HL-60 (cell line): ENCODE measurements at places on chromosomes 1 and 21.

DNA sequence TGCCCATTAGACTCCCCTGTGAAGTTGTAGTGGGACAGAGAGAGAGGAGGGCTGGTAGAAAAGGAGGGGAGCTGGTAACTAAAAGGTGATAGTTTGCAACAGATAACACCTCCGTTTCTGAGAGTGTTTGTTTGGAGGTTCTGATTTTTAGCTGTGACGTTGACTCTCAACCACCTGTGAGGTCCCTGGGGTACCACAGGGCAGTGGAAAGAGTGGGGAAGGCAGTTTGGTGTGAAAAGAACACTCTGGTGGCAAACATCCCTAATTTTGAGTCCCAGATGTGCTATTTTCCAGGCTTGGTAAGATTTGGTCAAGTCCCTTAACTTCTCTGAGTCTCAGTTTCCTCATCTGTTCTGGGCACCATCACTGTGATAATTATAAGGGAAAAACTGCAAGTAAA, 29.3 kb downstream of the RAB3B start:
- no peak for DNase-seq

DNA sequence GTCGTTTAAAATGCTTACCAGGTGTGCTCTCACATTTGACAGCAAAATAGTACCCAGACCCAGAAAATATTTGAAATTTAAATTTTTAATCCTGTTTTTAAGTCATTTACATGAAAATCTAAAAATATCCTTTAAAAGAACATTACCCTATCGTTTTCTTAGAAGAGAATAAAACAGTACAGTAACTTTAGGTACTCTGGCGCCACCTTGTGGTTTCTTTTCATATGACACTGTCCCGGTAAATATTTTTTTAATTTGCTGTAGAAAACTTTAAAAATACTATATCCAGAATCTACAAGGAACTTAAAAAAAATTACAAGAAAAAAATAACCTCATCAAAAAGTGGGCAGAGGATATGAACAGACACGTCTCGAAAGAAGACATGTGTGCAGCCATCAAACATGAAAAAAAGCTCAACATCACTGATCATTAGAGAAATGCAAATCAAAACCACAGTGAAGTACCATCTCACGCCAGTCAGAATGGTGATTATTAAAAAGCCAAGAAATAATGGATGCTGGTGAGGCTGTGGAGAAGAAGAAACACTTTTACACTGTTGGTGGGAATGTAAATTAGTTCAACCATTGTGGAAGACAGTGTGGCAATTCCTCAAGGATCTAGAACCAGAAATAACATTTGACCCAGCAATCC, 129.2 kb downstream of the RGS21 start:
- DNase-seq = no peak

DNA sequence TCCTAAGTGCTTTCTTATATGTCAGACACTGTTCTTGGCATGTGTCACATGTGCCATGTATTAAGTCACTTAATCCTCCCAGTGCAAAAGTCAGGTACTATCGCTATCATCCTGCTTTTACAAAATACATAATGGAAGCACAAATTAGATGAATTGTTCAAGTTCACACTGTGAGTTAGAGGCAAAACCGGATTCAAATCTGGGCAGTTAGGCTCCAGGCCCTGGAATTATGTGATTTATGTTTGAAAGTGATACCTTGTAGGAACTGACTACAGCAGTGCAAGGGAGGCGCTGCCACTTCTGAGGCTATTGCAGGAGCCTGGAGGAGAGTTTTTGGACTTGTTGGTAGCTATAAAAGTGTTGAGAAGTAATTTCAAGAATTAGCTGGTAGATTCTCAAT, 358.3 kb downstream of the HLX start:
- no peak for DNase-seq

DNA sequence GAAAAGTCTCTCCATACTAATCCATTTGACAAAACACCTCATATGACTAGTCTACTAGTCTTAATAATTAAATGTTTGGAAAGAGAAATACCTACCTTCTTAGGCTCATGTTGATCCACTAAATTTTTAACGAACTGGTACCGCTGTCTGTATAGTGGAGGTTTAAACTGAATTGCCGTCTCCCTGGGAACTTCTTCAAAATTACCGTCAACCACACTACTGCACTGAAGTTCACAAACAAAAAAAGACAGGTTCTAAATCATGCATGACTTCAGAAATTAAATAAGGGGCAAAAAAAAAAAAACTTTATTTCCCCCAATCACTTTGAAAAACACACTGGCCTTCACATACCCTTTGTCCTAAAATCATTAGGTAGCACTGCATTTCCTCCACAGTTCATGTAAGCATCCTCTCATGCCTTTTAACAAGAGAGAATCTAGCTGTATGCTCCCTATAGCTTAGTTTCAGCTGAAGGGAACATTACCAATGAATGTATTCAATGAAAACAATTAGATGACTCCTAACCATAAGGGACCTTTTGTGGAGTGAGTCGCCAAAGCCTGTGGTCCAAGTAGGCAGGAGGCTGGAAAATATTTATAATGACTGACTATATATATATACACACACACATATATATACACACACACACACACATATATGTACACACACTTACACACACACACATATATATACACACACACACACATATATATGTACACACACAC, 3.4 kb downstream of the HENMT1 start:
- DNase-seq = no peak

- DNase-seq = no peak
Observed at GRCh38 chr1:209526137-209526536, 57.4 kb upstream of the CAMK1G start.

- no peak for DNase-seq
Observed at GRCh38 chr1:152013664-152014237, 20.1 kb upstream of the S100A10 start.

DNA sequence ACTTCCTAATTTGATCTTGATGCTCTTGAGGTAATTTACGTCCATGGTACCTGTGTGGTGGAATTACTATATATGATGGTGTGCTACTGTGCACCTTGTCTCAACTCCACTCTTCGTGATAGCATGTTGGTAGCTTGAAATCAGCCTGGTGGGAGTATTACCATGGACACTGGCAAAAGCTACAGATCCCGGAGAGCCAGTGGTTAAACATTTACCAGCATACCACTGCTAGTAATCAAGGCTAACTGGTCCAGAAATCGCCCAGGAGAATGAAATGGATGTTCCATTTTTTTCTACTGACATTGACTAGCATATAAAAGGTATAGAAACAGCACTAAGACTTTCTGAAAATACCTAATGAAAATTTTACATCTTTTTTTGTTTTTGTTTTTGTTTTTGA, 30.6 kb downstream of the ELK4 start:
- no peak for DNase-seq

GRCh38 chr1:237124856-237125462, 83.0 kb downstream of the RYR2 start:
- DNase-seq = peak; percentile 2

DNA sequence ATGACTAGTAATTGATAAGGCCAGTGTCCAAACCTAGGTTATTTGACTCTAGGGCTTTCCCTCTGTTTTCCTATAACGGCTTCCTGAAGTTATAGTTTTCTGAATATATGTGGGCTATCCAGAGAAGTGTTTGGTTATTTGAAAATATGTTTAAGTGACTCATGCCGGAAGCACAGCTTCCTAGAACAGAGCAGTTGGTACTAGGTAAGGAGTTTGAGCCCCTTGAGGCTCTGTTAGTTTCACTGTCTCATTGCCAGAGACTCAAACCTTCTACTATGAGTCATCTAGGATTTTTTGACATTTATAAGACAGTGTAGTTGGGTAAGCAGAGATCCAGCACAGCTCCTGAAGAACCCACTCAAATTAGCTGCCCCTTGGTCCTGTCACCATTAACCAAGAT, 27.1 kb upstream of the LEPR start:
- no peak for DNase-seq

DNA sequence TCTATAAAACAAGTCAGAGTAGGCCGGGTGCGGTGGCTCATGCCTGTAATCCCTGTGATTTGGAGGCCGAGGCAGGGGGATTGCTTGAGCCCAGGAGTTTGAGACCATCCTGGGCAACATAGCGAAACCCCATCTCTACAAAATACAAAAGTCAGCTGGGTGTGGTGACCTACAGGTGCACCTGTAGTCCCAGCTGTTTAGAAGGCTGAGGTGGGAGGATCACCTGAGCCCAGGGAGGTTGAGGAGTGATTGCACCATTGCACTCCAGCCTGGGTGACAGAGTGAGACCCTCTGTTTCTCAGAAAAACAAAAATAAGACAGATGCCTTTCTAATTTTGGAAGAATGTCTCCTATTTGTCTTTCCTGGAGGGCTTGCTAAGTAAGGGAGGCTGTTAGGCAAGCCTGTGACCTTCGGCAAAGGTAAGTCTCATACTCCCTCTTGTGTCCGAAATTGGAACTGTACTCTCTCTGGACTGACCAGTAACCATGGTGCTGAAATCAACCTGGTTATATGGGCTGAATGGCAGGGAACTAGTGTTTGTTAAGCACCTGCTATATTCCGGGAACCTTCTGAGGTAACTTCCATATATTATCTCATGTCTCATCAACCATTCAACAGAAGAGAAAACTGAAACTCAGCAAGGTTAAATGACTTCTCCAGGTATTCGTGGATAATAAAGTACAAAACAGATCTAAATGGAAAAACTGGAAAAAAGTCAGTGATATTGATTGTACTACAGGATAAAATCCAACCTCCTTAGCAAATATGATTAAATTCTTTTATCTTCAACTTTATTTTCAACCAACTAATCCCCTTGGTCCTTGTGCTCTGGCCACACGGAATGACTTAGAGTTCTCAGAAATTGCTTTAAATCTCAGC, 11.8 kb upstream of the RAB3B start:
- DNase-seq = peak; percentile 82

GRCh38 chr1:195867638-195868037, 740.6 kb downstream of the KCNT2 start:
- no peak for DNase-seq

DNA sequence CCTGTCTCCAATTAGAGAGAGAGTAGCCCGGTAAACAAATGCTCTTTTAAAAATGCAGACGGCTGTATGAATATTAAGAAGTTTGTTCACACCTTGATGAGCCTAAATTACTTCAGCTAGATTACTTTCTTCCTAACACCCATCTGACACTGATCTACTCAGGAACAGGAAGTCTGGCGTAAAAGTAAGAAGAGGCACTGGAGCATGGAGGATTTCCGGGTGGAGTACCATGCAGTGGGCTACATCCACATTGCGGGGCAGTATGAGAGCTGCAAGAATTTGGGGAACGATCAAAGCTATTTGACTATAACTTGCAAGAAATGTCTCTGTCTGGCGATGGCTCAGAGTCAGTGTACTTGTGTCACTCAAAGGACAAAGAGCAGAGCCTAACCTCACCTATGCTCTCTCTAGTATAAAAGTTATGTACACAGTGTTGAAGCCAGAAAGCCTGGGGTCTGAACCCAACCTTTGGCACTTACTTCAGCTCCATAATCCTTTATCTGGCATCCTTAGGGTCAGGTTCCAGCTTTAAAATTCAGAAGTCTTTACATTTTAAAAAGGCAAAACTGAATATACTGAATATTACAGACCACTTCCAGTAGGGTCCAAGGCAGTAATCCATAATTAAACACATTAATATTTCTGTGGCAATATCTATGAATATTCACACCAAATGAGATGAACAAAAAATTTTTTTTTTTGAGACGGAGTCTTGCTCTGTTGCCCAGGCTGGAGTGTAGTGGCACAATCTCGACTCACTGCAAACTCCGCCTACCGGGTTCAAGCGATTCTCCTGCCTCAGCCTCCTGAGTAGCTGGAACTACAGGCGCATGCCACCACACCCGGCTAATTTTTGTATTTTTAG, 7.9 kb upstream of the GNPAT start:
- DNase-seq = no peak

DNA sequence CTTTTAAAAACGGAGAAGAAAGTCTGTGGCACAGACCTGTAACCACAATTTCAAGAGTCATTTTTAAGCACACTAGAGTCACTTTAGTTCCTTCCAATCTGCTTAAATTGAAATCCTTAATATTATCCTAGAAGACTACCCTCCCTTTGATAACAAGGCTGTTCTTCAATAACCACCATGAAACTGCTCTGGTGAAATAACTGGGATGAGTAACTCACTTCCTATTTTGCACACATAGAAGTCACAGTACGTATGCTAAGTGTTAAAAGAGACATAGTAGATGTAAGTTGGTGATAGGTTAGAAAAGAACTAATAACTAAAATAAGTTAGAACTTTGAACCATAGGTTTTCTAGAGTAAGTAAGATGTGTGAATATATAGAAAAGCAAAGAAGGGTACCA, 107.8 kb downstream of the NME7 start:
- DNase-seq = peak; percentile 31

- DNase-seq = peak; percentile 57
Observed at GRCh38 chr1:36342426-36343185, 19.2 kb upstream of the EVA1B start.

DNA sequence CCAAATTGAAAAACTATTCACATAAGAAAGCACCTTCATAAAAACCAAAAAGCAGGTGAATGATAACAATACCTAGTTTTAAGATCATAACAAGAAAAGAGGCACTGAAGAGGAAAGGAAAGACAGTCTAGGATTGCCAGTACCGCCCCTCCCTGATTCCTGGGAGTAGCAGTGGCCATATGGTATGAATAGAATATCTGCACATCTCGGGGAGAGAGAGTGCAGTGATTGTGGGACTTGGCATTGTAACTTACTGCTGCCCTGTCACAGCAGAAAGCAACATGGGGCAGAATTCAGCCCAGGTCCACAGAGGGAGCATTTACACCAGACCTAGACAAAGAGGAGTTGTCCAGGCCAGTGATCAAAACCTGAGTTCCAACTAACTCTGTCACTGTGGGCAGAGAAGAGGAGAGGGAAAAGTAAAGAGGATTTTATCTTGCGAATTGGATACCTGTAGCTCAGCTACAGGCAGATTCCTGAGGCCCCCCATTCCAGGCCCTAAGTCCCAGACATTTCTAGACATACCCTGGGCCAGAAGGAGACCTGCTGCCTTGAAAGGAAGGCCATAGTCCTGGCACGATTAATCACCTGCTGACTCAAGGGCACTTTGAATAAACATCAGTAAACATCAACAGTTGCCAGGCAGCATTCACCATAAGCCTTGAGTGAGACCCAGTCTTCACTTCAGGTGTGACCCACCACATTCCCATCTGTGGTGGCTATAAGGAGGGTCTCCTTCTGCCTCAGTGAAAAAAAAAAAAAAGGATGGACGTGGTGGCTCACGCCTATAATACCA, 397.5 kb downstream of the TGFB2 start:
- DNase-seq = no peak
